ENCODE measurements at places on chromosomes 5 and 9. TPM values are rescaled to one million over a fixed set of nuclear protein-coding genes. Genes with fewer than 3 reads are reported as not detected.

- no peak for DNase-seq
These were observed 13.7 kb upstream of the CXCL14 start for GRCh38 chr5:135592312-135593045.

DNA sequence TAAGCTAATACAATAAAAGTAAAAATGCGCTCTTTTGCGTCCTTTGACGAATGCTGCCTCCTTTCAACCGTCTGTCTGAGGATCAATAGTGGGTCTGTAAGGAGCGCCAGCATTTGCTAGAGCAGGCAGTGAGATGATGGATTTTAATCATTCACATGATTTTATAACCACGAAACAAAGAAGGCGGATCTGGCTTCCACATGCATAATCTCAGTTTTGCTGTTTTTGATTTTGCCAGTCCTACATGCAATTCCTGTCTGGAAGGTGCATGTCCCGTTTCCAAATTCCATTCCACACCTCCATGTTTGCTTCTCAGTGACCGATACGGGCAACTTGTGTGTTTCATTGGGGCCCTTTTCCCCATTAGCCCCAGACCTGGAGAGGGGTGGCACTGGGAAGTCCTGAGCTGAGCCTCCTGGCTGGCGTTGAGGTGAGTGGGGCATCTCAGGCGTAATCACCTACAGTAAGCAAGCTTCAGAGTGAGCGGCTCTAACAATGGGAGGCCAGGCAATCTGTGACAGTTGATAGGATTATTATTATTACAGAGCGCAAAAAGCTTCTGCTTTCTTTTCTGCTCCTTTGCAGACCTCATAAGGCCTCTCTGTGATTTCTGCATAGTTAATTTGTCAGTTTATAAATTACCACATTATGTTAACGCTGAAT, 405.4 kb downstream of the ZSWIM6 start:
- DNase-seq = no peak

DNA sequence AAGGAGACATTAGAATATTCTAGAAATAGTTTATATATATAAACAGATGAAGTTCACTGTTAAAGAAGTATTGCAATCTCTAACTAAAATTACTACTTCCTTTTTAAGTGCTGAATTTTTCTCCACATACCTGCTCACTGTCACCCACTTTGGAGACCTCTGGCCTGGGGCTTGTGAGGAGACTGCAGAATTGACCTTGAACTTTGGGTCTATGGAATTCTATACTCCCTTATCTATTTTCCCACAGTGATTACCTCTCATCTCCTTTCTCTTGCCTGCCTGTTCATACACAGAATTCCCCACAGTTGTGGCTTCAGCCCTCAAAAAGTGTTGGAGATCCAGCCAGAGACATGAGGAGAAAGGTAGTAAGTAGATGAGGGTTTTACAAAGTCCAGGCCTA, 45.4 kb downstream of the LARP1 start:
- DNase-seq = no peak

DNA sequence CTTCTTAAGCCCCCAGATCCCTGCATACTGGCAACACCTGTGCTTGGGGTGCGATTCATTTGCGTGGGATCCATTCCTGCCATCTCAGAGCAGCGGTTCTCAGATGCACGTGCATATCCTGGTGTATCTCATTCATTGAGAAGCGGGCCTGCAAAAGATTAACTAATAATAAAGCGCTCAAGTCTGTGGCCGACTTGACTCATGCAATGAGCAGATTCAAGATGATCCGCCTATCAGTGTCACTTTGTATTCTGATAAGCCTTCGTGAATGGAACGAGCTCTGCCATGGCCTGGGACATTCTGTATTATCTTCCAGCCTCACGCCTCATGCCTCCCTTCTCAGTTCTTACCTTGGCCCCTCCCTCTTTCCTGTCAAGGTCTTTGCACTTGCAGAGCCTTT, 22.3 kb downstream of the C1QTNF2 start:
- no peak for DNase-seq

GRCh38 chr5:37436146-37436934, 57.2 kb downstream of the WDR70 start:
- no peak for DNase-seq

- DNase-seq = no peak
These were observed 424.8 kb downstream of the IRX1 start for GRCh38 chr5:4020400-4020799.

DNA sequence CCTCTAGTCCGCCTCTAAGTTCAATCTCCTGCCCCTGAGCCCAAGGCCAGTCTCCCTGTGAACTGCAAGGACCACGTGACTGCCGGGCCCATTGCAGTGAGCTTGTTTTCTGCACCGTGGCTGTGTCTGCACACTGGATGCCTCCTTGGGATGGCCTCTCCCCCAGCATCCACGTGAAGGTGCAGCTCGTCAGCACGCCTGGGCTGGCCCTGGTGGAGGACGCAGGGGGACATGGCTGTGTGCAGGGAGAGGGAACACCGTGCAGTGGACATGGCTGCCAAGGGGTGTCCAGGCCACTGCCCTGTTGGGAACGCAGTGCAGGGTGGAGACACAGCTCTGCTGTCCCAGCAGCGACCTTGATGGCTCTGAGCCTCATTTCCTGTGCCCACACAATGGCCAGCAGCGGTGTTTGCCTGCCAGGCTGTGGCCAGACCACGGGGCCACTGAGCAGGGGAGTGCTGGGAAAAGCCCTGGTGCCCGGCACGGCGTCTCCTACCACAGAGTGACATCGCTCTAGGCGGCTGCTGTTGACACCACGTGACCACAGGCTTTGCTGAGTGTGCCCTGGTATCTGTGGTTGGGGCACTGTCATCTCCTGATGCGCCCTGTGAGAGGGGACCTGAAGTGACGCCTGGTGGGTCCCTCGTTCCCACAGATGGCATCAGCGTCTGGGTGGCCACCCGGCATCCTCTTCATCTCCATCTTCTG, 26.9 kb upstream of the EXOC3 start:
- DNase-seq = no peak

Gene RNF20
- total RNA-seq = 39.9 TPM

Gene ACOT12
- not detected for total RNA-seq

Gene HSD17B3
- total RNA-seq = not detected

Gene ECM2
- not detected for total RNA-seq

Gene C5orf58
- total RNA-seq = not detected

Measured in activated CD8-positive, alpha-beta T cell treated with anti-CD3 and anti-CD28 coated beads, Interleukin-2, amount 10 ng/mL, durations not matched to agents 7 days and 5 days (primary cell).